Upper lobe of right lung (tissue), 1 donor: ENCODE measurements at places on chromosomes 7 and 10. TPM values are rescaled to one million over a fixed set of nuclear protein-coding genes. Genes with fewer than 3 reads are reported as not detected.

- H3K36me3 ChIP-seq, result peaks cover 93% of the 10 kb centered on the region
- H3K27me3 ChIP-seq, result no peaks in the 10 kb centered on the region
- no peak overlapping the region for H3K27ac ChIP-seq
- DNase-seq, result no peak
These were observed 41.5 kb upstream of the ST7 start for GRCh38 chr7:116911801-116912200.

GRCh38 chr7:80224415-80224814, 89.8 kb downstream of the GNAI1 start:
- H3K36me3 ChIP-seq, result no peaks in the 10 kb centered on the region
- H3K4me3 ChIP-seq, result no peak overlapping the region
- no peak for DNase-seq
- H3K27ac ChIP-seq, result no peak overlapping the region
- no peaks in the 10 kb centered on the region for H3K27me3 ChIP-seq
- H3K4me1 ChIP-seq, result no peaks in the 10 kb centered on the region

Gene TCERG1L
- not detected for total RNA-seq

- DNase-seq, result no peak
- no peak overlapping the region for H3K4me3 ChIP-seq
- no peaks in the 10 kb centered on the region for H3K27me3 ChIP-seq
- H3K4me1 ChIP-seq, result no peaks in the 10 kb centered on the region
These were observed 154.8 kb upstream of the LAMB4 start for GRCh38 chr7:108285003-108285368.

DNA sequence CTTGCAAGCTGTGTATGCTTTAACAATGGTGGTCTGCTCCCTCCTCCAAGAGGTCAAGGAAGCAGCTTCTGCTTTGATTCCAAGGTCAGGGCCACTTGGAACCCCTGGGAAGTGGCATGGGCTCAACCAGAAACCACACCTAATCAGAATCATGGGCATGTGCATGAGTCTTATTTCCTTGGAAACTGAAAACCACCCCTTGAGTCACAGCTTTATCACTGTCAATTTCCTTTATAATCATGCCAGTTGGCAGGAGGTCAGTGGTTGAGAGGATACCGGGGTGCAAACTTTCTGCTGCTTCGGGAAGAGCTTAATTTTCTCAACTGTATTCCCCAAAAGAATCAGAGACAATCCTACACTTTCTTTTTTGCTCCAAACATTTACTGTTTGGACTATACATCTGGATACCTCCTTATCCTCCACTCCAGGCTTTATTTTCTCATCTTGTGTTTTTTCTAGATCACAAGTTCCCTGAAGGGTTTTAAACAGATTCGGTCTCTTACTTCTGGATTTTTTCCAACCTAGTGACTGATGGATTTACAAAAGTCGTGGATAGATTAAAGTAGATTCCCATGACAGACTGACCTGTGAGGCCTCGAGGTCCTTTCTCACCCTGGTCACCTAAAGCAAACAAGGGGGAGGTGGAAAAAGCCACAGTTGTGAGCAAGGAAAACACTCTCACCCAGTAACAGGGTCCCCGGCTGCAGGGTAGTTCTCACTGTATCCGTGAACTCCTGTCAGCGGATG, 36.0 kb downstream of the COL17A1 start:
- DNase-seq, result no peak
- H3K36me3 ChIP-seq, result no peaks in the 10 kb centered on the region
- H3K4me3 ChIP-seq, result no peak overlapping the region

Gene UCN3
- total RNA-seq, result 1.2 TPM

- H3K4me1 ChIP-seq, result no peaks in the 10 kb centered on the region
- no peaks in the 10 kb centered on the region for H3K27me3 ChIP-seq
- H3K36me3 ChIP-seq, result no peaks in the 10 kb centered on the region
- H3K27ac ChIP-seq, result no peak overlapping the region
- peak; percentile 28 for DNase-seq
These were observed 100.3 kb downstream of the PAXIP1 start for GRCh38 chr7:154902600-154903082.

DNA sequence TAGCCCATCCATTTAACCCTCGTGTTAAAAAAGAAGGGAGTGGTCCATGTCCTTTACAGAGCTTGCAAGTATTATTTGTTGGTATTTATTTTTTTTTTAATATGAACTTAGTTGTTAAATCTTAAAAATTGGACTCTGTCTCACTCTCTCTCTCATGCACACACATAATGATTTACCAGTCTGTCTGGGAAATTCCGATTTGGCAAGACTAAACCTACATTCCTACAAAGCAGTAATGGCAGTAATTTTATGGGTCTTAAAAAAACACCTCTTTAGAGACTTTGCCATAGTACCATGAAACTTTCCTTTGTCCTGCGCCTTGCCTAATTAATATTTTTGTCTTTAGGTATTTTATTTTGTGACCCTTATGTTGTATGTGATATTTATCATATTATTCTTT, 239.5 kb upstream of the PPP1R3A start:
- H3K27me3 ChIP-seq, result no peaks in the 10 kb centered on the region
- no peak for DNase-seq
- H3K4me3 ChIP-seq, result no peak overlapping the region
- H3K36me3 ChIP-seq, result no peaks in the 10 kb centered on the region

GRCh38 chr10:91935886-91936285, 12.3 kb downstream of the BTAF1 start:
- H3K27me3 ChIP-seq, result no peaks in the 10 kb centered on the region
- H3K27ac ChIP-seq, result no peak overlapping the region
- peaks cover 28% of the 10 kb centered on the region for H3K36me3 ChIP-seq
- H3K4me3 ChIP-seq, result no peak overlapping the region

DNA sequence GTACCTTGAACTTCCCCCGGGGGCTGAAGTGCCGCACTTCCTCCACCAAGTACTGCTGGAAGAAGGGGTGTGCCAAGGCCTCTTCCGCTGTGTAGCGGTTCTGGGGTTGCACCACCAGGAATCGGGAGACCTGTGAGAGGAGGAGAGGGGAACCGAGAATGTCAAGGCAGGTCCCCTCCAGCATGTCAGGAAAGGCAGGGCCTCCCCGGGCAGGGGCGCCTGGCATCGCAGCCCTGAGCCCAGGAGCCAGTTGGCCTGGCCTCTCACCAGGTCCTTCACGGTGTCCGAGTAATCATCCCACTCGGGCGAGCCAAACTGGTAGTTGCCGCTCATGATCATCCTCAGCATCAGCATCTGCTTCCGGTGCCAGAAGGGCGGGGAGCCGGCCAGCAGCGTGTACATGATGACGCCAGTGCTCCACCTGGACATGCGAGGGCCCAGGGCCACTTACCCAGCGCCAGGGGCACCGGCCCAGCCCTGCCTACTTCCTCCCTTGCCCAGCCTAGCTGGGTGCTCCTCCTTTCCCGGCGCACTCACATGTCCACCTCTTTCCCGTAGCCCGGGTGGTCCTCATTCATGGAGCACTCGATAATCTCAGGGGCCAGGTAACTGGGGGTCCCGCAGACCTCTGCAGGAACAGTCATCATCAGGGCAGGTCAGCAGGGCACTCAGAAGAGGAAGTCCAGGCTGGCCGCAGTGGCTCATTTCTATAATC, 11.0 kb downstream of the PHKG1 start:
- H3K4me3 ChIP-seq, result no peak overlapping the region
- no peak overlapping the region for H3K27ac ChIP-seq
- peak; percentile 52 for DNase-seq
- H3K27me3 ChIP-seq, result no peaks in the 10 kb centered on the region

GRCh38 chr10:53123311-53123710, 350.7 kb upstream of the MBL2 start:
- H3K4me3 ChIP-seq, result no peak overlapping the region
- no peak overlapping the region for H3K27ac ChIP-seq
- H3K36me3 ChIP-seq, result no peaks in the 10 kb centered on the region
- H3K27me3 ChIP-seq, result no peaks in the 10 kb centered on the region

GRCh38 chr7:42445691-42446090, 208.7 kb upstream of the GLI3 start:
- no peaks in the 10 kb centered on the region for H3K36me3 ChIP-seq
- no peak overlapping the region for H3K4me3 ChIP-seq
- H3K27ac ChIP-seq, result no peak overlapping the region
- no peak for DNase-seq
- no peaks in the 10 kb centered on the region for H3K4me1 ChIP-seq

DNA sequence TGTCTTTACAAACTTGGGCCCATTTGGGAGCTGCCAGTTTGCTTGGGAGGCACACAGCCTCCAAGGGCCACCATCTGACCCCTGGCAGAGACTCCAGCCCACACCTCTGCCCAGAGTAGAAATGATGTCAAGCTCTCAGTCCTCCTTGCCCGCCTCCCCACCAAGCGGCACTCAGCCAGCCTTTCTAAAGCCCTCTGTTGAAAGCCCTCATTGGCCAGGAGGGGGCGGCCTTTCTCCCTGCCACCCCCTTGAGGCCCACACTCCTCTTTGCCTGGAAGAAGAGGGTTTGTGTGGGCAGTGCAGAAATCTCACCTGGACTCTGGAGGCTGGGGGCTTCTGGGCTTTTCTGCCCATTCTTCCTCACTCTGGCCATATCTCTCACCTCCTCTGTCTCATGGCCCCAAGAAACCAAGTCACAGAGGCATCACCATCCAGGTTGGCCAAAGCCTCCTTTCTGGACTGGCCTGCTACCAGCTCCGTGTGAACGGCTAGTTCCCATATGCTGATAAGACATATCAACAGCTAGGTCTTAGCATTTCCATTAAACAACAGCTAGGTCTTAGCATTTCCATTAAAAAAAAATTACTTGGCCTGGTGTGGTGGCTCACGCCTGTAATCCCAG, 36.1 kb downstream of the UBTD1 start:
- no peaks in the 10 kb centered on the region for H3K36me3 ChIP-seq
- no peak overlapping the region for H3K27ac ChIP-seq
- no peak overlapping the region for H3K4me3 ChIP-seq

DNA sequence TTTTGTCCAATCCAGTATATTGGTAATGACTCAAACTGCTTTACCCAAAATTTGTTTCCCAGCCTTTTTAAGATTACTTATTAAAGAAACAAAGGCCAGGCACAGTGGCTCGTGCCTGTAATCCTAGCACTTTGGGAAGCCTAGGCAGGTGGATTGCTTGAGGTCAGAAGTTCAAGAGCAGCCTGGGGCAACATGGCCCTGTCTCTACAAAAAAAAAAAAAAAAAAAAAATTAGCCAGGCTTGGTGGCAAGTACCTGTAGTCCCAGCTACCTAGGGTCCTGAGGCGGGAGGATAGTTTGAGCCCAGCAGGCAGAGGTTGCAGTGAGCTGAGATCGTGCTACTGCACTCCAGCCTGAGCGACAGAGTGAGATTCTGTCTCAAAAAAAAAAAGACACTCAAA, 7.0 kb upstream of the ARHGAP12 start:
- H3K4me1 ChIP-seq, result peaks cover 3% of the 10 kb centered on the region
- H3K27me3 ChIP-seq, result no peaks in the 10 kb centered on the region
- no peak overlapping the region for H3K4me3 ChIP-seq

DNA sequence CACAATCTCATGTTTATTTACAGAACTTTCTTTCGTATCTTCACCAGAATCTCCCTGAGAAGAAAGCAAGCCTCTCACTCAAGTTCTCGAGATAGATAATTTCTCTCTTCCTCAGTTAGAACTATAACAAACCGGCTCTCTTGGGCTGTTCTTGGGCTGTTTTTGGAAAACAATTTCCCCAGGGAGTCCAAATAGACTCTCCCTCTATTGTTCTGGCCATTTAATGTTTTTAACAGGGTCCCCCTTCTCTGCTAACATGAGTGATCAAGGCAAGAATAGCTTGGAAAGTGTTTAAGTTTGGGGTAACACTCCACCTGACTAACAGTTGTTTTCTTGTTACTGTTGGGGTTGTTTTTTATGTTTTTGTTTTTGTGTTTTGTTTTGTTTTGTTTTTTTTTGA, 64.8 kb upstream of the UCN3 start:
- no peaks in the 10 kb centered on the region for H3K4me1 ChIP-seq
- DNase-seq, result no peak
- H3K4me3 ChIP-seq, result no peak overlapping the region

Gene ANXA8
- total RNA-seq, result 39.5 TPM

DNA sequence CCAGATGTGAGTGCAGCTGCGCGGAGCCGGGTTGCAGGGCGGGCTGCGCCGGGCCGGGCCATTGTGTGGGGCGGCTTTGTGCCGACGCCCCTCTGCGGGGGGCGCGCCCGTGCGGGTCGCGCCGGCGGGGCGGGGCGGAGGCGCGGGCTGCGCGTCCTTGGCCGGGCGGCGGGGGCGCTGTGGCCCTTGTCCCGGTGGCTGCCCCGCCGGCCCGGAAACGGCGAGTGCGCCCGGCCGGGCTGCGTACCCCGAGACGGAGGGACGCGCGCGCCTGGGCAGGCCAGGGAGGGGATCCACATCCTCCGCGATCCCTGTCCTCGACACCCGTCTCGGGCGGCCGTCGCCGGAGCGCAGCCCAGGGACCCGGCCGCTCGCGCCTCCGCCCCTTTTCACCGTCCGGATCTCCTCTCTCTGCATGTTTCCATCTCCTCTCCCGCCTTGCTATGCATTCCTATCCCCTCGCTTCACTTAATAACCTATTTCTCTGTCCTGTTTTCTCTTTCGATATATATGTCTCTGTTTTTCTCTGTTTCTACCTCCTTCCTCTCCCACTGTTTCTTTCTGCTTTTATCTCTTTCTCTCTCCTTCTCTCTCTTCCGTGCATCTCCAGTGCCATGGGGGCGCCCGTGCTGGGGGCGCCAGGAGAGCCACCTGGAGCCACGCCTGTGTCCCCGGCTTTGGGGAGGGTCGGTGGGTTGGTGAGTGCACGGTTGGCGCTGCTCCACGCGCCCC, 765 bp downstream of the PFKFB3 start:
- peak overlapping the region; percentile 88 for H3K4me3 ChIP-seq
- H3K27ac ChIP-seq, result peak overlapping the region; percentile 92
- peaks cover 25% of the 10 kb centered on the region for H3K4me1 ChIP-seq
- no peaks in the 10 kb centered on the region for H3K27me3 ChIP-seq

DNA sequence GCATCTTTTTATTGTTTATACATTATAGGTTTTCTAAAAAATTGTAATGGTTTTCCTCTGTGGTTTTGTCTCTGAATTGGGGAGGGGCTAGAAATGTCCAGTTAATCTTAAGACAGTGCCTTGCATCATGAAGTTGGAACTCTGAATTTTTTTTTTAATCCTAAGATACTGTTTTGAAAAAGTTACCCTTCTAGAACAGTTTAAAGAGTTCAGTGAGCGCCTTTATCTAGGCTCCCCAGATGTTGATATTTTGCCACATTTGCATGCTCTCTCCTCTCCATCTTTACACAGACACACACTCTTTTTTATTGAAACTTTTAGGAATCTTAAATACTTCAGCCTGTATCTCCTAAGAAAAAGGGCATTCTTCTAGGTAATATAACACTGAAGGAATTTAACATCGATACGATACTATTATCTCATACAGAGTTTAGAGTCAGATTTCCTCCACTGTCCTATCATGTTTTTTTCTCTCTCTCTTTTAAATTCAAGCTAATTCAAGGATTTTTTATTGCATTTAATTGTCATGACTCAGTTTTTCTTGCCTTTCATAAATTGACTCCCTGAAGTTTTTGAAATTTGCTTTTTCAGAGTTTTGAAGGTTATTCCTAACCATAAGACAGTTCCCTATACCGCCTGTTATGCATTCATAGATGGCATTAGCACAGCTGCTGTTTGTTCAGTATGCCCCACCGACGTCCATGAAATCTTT, 31.5 kb downstream of the PRKAR2B start:
- H3K36me3 ChIP-seq, result no peaks in the 10 kb centered on the region
- H3K27me3 ChIP-seq, result no peaks in the 10 kb centered on the region
- no peak overlapping the region for H3K27ac ChIP-seq
- DNase-seq, result no peak
- H3K4me3 ChIP-seq, result no peak overlapping the region

Gene SAP25
- 6.4 TPM for total RNA-seq

GRCh38 chr7:27739301-27739908, 557 bp upstream of the TAX1BP1 start:
- H3K4me1 ChIP-seq, result peaks cover 37% of the 10 kb centered on the region
- H3K4me3 ChIP-seq, result peak overlapping the region; percentile 100
- H3K27ac ChIP-seq, result peak overlapping the region; percentile 99
- DNase-seq, result no peak

- H3K4me3 ChIP-seq, result no peak overlapping the region
- H3K36me3 ChIP-seq, result no peaks in the 10 kb centered on the region
- no peak overlapping the region for H3K27ac ChIP-seq
- no peak for DNase-seq
- H3K4me1 ChIP-seq, result peaks cover 7% of the 10 kb centered on the region
These were observed 45.3 kb upstream of the GNAI1 start for GRCh38 chr7:80089366-80089765.
